ENCODE measurements at places on chromosomes 2 and 18.

DNA sequence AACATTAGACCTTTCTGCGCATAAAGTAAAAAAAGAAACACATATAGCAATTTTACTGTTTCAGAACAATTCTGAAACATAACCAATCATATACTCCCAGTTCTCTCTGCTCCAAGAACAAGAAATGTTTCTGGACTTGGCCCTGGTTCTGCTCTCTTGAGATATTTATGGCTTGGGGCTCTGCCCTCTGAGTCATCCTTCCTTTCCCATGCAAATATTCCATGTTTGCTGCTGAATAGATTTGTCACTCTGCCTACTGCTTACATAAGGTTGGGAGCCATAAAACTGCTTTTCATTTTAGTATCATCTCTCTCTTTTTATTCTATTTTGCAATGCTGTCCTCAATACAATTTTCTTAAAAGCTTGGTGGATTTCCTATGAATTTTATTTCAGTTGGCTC lies 499.6 kb upstream of the ACVR2A start:
- no peak for DNase-seq

- DNase-seq = no peak
Observed at GRCh38 chr2:200431996-200432705, 77.7 kb downstream of the KCTD18 start.

DNA sequence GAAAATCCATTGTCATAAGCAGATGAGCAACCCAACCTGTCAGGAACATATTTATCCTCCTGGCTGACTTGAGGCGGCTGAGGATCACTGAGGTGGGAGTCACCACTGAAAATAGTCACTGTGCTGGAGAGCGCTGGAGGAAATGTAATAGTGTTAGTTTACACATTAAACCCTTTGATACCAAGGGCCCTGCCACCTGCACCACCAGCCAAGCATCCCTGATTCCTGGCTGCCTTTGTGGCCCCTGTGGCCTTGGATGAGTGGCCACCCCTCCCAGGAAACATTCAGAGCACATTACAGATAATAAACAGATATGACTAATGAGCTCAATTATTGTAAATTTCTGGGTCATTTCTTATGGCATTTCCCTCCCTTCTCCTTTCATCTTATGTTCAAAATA lies 105.9 kb downstream of the LYPD1 start:
- DNase-seq = no peak

GRCh38 chr2:207487650-207488311 lies 42.0 kb upstream of the CREB1 start:
- DNase-seq = no peak

DNA sequence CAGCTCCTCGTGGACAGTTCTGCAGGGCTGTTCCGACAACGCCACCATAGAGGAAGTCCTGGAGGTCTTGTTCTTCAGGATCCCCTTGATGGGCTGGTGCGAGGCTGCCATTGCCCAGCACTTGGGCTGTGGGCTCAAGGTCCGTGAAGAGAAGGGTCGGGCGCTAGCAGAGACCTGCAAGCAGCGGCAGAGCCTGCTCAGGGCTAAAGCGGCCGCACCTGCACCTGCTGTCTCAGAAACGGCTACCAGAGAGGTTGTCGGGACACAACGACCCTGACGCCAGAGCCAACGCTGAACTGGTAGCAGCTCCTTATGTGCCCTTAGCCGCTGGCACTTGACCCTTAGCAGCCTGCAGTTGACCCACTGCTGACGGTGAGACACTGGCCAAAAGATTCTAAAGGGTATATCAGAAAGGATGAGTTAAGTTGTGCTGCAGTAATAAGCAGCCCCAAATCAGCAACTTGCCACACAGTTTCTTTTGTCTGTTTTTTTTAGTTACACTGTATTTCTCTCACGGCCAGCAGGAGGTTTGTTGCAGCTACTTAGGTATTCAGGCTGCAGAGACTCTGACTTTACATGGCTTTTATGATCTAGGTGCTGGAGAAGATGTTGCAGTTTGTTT lies 55.5 kb upstream of the ST6GAL2 start:
- DNase-seq = no peak

DNA sequence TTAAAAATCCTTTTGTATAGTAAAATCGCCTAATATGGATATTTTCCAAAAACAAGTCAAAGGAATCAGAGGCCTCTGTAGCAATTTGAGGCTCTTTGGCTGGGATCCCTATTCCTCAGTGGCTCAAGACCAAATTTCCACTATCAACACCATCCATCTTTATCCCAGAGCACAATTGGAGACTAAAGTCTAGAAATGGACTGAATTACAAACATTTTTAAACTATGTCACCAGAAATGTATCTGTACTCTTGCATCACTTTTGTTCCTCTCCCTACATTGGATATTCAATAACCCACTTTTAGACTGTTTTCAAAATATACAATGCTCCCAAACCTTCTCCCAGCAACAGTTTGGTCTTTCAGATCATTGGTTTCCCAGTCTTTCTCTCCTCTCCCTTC lies 140.4 kb upstream of the KLHL29 start:
- no peak for DNase-seq

DNA sequence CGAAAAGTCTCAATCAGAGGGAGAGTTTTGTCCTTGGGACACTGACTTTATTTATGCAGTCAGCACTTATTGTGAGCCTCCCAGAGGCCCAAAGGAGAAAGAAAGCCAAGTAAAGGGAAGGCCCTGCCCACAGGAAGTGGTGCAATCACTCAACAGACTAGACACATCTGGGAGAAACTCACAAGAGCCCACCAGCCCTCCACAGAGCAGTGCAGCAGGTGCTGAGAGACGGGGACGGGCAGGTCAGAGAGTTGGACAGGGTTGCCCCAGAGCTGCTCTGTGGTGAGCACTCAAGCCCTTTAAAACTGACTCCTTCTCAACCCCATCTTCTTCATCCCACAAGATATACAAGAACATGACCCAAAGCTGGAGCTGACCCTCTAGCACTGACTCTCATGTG lies 96.0 kb downstream of the TFCP2L1 start:
- no peak for DNase-seq

DNA sequence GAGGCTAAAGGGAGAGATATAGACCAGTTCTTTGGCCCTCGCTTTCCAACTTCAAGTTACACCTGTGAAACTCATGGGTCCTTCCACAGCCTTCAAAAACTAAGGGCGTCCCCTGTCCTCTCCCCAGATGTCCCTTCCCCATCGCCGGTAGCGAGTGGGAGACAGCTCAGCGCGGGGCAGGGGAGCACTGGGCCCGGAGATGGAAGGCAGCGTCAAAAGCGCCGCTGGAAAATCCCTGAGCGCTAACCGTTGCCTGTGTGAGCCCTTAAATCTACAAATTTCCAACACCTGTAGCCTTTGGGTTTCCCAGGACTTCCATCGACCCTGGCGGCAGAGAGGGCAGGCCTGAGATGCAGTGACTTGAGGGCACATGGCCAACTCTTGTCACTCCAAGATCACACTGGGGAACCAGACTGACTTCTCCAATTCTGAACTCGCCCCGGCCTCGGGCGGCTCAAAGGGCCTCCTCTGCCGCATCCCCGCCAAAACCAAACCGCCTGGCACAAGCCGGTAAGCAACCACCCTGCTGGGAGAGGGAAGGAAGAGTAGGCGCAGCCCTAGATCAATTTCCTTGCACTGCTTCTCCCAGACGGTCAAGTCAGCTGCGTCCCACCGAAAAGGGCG lies 879 bp upstream of the EPAS1 start:
- DNase-seq = no peak

GRCh38 chr18:61842146-61842545 lies 50.7 kb downstream of the RNF152 start:
- DNase-seq = no peak

DNA sequence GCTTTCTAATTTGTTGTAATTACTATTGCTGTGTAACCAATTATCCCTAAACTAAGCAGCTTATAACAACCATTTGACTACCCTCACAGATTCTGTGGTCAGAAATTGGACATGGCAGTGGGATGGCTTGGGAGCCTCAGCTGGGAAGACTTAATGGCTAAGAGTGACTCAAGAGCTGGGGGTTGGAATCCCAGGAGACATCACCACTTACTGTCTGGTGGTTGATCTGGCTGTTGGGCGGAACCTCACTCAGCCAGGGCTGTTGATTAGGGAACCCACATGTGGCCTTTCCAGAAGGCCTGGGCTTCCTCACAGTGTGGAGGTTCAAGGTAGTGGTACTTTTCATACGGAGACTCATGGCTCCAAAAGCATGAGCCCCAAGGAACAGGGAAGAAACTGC lies 49.8 kb downstream of the E2F6 start:
- no peak for DNase-seq

GRCh38 chr2:71474744-71475397 lies 21.5 kb downstream of the DYSF start:
- DNase-seq = no peak

DNA sequence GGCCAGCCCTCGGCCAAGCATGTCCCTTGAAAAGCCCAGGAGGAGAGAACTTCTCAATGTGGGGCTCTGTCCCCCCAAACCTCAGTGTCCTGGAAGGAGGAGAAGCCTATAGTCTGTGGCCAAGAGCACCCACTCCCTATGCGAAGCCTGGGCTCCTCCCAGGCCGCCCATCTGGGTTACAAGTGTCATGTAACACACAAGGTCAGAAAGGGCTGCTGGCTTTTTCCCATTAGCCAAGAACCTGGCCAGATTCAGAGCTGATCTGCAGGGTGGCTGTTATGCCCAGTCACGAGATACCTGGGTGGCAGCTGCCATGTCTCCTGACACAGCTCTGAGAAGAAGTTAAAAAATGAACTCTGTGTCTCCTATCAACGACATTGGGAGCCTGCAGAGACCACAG lies 170.7 kb downstream of the TNS1 start:
- DNase-seq = no peak

GRCh38 chr18:63286926-63287325 lies 32.6 kb downstream of the BCL2 start:
- DNase-seq = no peak

GRCh38 chr2:160561551-160562295 lies 68.1 kb upstream of the RBMS1 start:
- no peak for DNase-seq

DNA sequence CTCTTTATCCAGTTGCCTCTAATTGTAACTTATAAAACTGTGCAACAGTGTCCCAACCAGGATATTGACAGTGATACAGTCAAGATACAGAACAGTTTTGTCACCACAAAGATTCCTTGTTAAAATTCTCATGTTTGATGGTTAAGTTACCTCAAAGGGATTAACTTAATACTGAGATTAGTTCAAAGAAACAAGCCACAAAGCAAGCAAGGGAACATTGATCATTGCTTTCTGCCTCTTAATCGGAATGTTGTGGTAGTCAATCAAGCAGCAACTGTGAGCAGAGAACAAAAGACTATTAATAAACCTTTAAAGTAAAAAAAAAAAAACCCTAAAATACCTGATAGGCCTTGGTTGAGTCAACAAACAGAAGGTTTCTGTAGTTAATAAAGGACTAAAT lies 352.3 kb downstream of the PARD3B start:
- no peak for DNase-seq

DNA sequence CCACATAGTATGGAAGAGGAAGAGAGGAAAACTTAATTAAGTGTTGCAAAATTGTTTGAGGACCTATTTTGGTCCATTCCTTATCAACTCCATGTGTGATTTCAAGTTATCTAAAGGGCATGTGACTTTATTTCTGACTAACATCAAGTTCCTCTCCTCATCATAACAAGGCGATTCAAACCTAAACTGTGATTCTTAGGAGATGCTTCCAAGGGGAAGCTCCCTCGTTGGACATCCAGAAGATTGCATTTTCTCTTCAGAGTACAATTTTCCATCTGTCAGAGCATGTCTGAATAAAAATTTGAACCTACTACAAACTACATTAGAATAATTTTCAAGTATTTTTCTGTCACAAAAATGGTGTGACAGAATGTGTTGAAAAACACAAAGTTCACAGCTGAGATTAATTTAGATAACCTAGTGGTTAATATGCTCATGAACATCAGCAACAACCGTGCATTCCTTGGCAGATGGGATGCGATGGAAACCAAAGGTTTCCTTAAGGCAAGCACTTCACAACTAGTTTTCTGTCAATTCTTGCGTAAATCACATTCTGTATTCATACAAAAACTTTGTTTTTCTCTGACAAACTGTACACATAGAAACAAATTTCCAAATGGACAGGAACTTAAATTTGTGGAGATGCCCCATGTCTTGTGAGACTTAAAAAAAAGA lies 4.2 kb downstream of the SFT2D3 start:
- DNase-seq = no peak

GRCh38 chr2:173962031-173962430 lies 3.1 kb downstream of the SP3 start:
- no peak for DNase-seq

DNA sequence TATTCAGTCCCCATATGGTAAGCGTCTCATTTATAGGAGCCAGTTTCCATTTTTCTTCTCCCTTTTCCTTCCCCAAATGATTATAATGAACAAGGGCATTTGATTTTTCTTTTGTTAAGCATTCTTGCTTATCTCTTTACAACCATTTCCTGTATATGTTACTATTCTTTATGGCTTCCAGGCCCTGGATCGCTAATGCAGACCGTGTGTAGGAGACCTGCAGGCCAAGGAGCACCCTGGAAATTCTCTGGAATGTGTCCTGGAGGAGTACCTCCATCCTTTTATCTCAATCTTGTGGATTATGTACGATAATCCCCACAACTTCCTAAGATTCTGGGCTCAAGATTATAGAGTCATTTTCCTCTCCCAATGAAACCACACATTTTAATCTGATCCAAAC lies 439.6 kb upstream of the MMADHC start:
- no peak for DNase-seq

DNA sequence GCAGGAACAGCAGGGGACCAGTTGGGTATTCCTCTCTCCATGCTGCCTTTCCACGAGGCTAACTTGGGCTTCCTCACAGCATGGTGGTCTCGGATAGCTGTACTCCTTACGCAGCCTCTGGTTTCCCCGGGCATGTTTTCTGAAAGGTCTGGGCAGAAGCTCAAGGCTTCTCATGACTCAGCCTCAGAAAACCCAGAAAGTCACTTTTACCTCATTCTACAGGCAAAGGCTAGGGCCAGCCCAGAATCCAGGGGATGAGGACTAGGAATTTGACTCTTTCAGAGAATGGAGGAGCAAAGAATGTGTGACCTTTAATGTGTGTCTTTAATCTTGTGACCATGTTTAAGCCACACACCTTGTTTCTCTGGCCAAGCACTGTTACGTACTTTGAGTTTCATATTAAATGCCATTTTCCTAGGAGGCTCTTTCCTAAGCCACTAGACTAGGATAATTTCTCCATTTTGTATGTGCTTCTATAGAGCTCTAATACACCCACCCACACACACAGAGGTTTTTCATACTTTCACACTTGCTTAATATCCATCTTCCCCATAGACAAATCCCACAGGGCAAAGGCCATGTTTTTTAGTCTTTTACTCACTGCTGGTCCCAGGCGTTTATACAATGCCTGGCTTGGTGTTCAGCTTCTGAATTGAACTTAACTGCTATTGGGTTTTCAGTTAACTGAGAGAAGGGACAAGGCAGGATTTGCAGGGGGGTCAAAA lies 77.3 kb downstream of the LONRF2 start:
- DNase-seq = no peak
